ENCODE measurements at places on chromosomes 4 and X.

- no peak for DNase-seq
Observed at GRCh38 chr4:8675383-8675782, 82.8 kb downstream of the CPZ start.

DNA sequence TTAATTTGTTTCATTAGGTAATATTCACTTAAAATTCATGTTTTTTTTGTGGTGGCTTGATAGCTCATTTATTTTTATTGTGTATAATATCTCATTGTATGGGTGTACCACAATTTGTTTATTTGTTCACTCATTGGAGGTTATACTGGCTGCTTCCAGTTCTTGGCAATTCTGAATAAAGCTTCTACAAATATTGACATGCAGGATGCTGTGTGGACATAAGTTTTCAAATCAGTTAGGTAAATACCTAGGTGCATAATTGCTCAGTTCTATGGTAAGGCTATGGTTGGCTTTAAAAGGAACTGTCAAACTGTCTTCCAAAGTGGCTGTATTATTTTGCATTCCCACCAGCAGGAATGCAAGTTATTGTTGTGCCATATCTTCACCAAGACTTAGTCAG is 504.5 kb upstream of the GALNTL6 start:
- DNase-seq = no peak

DNA sequence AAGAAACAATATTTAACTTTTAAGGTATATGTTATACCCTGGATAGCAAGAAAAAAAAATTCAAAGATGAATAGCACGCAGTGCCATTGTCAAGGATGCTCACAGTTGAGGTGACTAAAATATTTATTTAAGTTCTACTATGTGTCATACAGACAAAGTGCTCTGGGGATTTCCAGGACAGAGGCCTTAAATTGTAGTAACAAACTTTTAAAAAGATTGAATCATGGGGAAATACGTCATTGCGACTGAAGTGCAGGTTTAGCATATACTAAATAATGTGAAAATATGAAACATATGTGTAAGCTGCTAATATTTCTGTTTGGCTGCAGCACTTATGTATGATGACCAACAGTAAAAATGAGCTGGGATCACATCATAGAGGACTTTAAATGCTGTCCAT is 748.0 kb upstream of the PCDH7 start:
- DNase-seq = no peak

DNA sequence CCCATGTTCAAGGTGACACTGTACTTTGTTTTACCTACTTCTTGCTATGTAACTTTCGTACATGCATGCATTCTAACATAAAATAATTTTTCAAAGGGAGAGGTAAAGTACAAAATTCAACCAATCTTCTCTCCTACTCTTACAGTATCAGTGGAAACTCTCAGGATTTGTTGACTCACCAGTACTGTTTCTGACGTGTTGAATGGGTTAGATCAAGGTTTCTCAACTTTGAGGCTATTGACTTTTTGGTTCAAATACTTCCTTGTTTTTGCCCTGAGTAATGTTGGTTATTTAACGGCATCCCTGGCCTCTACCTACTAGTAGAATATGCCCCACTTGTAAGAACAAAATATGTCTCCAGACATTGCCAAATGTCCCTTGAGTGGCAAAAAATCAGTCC is 94.6 kb upstream of the SMAD1 start:
- DNase-seq = no peak

DNA sequence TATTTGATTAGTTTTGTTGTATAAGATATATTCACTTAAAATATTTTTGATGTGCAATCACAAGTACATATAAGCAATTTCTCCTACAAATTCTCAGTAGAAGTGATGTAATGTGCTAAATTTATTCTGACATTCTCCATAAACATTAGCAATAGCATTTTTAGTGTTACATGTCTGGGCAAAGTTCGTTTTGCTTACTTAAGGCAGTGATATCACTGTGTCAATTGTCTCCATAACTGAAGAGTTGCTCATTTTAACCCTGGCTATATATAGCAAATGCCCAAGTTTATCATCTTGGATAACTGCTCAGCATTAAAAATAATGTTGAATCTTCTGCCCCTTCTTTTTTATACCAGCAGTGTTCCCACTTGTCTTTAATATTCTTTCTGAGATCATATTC is 340.0 kb upstream of the NDST4 start:
- DNase-seq = no peak

DNA sequence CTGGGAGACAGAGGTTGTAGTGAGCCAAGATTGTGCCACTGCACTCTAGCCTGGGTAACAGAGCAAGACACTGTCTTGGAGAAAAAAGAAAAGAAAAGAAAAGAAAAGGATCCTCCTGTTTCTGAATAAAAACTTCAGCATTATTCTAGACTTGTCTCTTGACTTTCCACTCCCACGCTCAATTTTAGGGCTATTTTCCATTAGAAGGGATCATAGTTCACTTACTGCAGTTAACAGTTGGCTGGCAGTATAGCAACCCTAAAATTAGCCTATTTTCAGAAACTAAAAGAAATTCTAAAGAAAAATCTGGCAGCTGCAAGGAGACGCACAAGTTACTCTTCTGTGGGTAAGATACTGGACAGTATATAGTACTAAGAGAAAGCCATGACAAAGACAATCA is 28.1 kb downstream of the THOC2 start:
- DNase-seq = no peak

- DNase-seq = no peak
Observed at GRCh38 chr4:124946696-124947095, 234.2 kb upstream of the ANKRD50 start.

DNA sequence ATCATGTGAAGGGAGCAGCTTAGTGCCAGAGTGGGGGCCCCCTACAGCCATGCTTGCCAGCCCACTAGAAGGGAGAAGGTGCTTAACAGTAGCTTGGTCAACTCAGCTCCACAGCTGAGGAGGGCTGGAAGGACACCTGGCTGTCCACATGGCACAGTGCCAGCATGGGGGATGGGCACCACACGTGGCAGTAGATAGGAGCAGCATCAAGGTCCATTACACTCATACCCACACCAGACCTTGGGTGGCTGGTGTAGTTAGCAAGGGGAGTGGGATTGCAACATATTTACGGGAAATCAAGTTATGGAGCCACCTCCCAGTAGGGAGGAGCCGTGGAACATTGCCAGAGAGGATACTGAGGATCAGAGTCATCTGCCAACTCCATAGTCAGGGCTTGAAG is 37.9 kb upstream of the SLC4A4 start:
- DNase-seq = no peak

DNA sequence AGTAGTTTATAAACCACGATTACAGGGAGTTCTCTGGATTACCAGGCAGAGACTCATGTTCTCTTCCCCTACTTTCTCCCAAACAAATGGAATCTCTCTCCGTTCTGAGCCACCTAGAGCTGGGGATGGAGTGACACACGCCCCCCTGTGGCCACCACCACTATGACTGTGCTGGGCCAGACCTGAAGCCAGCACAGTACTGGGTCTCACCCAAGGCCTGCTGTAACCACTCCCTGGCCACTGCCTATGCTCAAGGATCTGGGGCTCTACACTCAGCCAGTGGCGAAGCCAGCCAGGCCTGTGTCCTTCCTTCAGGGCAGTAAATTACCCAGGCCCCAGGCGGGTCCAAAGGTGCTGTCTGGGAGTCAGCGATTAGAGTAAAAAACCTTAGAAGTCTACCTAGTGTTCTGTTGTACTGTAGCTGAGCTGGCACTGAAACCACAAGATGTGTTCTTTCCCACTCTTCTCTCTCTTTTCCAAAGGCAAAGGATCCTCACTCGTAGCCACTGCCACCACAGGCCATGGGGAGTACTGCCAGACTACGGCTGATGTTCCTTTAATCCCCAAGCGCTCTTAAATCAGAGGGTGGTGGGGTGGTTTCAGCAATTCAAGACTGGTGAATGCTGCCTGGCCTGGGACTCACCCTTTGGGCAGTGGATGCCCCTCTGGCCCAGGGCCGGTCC is 412.2 kb upstream of the ARX start:
- DNase-seq = no peak

- no peak for DNase-seq
Observed at GRCh38 chr4:54447304-54447703, 210.5 kb upstream of the KIT start.

Data from NCI-H1092 (cell line).